ENCODE measurements at places on chromosomes 5 and 9.

DNA sequence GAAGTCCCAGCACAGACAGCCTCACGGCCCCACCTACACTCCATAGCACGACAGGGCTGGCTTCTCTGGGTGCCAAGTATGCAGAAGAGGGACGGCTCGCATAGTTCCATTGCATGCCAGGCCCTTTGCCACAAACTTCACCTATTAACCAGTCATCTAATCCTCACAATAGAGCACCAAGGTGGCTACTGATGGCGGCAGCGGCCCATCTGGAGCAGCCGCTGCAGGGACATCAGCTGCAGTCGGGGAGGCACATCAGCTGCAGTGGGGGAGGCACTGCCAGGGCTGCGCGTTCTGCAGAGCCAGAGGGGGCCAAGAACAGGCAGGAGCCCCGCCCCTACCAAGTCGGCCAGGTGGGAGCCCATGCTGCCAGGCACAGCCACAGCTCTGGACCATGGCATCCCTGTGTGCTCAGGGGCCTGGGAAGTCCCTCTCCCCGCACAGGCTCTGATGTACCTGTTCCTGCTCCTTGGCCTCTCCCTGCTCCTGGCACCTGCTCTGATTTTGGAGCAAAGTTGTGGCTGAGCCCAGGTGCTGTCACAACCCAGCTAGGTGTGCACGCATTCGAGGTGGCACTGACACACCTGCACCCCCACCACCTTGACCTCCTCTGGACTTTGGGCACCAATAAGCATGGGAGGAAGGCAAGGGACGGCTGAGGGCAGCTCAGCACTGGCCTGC lies 61.5 kb upstream of the SYNPO start:
- no peak for DNase-seq

- no peak for DNase-seq
These were observed 747.6 kb upstream of the EDIL3 start for GRCh38 chr5:85132269-85132668.

GRCh38 chr9:121573717-121574485 lies 74.3 kb upstream of the GGTA1 start:
- DNase-seq, result no peak

DNA sequence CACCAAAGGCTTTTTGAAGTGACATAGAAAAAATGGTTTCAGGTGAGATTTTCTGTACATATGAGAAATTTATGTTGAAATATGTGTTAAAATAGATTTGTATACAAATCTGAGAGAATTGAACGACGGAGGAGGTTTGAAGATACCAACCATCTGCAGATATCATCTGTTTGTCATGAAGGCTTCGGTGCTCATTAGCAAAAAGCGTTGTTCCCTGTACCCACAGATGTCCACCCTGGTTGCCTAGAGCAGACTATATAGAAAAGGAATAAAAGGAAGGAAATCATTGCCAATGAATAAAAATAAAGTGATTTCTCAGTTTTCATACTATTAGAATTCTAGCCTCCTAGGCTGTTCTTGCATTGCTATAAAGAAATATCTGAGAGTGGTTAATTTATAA lies 2262.8 kb upstream of the ACO1 start:
- DNase-seq, result no peak

DNA sequence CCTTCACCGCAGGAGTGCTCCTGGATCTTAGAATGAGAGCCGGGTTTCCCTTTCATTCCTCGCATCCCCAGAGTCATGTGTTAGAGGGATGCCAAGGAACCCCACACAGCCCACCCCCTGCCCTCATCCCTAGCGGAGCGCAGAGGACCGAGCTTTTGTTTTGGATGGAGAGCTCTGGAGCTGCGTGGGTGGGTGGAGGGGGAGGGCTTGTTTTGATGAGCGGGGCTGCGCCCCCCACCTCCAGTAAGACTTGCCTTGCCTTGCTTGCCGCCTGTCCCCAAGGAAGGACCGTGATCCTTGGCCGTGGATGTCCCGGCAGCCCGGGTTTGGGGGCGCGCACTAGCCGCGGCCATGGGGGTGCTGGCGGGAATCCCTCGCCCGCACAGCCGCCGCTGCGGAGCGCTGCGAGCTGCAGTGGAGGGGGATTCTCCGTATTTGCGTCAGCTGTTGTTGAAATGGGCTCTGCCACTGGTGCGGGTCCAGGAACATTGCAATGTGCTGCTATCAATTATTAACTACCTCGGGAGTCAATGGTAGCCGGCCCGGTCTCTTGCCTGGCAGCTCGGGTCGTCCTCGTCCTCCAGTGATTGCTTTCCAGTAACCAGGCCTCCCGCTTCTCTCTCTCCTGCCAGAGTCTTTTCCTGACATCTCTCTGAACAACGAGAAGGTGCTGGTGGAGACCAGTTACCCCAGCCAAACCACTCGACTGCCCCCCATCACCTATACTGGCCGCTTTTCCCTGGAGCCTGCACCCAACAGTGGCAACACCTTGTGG lies 1.0 kb downstream of the EGR1 start:
- no peak for DNase-seq

- DNase-seq, result no peak
These were observed 563.8 kb upstream of the ARRDC3 start for GRCh38 chr5:91946870-91947269.

- DNase-seq, result no peak
These were observed 471.3 kb upstream of the KLF4 start for GRCh38 chr9:107960916-107961315.

DNA sequence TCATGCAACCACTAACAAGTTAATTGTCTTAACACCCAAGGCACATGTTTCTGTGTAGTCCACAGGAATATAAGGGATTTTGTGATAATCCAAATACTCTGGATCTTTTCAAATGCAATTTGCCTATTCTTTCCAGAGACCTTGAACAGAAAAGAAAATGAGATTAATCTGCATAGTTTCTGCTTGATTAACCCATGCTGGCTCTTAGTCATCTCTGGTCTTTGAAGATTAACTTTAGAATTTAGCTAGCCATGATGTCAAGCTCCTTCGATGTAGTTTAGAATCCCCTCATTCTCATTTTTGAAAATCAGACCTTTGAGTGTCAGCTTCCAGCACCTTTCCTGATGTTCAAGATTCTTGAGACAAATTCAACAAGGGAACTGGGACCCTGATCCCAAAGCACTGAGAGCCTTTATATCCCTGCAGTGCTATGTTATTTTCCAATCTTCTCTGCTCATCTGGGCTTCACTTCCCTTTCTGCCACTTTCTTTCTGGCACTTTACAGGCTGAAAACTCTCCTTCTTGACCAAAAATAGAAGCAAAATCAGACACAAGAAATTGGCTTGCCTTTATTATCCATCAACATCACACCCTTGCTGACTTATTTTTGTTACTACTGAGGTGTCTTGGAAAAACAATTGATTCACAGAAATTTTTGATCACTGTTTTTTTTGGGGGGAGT lies 155.5 kb downstream of the PALM2AKAP2 start:
- no peak for DNase-seq

DNA sequence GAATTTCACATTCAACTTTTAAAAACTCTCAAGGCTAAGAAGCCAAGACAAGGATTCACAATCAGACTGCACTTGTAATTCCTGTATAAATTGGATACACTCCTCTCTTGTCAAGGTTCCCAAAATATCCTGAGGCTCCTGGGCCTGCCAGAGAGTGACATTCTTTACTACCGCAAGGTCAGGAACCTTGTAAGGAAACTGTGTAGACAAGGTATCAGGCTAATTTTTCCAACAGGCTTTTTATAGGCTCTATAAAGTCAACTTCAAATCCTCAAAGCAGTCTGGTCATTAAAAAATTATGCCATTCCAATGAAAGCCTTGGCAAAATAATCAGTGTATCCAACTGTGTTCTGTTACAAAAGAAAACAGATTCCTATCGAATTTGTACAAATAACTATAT lies 15.5 kb upstream of the PAIP1 start:
- DNase-seq, result no peak

- no peak for DNase-seq
These were observed 97.8 kb downstream of the TSSK1B start for GRCh38 chr5:113336975-113337374.

GRCh38 chr5:1187234-1187949 lies 14.0 kb upstream of the SLC6A19 start:
- DNase-seq, result no peak

DNA sequence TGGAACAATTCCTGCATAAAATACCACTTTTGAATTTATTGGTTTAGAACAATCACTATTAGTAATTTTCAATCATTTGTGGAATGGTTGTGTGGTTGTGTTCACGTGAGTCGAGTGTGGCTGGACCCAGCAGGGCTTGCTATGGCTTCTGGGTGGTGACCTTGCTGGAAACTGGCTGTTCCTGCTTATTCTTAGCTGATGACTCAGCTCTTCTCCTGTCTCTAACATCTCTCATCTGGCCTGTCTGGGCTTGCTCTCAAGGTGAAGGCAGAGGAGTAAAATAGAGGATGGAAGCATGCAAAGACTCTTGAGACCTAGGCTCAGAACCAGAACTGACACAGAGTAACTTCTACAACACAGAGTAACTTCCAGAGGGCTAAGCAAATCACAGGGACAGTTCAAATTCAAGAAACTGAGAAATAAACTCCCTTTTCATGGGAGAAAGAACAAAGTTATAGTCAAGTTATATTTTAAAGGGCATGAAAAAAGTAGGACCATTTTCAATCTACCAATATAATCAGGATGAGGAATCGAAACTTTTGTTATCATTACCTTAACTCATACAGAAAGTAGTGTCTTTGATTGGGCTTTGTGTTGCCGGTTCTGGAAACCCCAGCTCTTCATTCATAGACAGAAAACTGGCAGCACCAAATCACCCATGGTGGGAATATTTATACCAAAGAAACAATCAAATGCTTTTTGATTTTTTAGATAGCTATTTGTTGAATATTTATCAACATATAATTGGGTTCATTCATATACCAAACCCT lies 665.1 kb downstream of the CDH18 start:
- no peak for DNase-seq

- DNase-seq, result no peak
These were observed 26.2 kb upstream of the HMCN2 start for GRCh38 chr9:130239363-130239695.

- no peak for DNase-seq
These were observed 34.9 kb upstream of the FOXI1 start for GRCh38 chr5:170070556-170071412.

DNA sequence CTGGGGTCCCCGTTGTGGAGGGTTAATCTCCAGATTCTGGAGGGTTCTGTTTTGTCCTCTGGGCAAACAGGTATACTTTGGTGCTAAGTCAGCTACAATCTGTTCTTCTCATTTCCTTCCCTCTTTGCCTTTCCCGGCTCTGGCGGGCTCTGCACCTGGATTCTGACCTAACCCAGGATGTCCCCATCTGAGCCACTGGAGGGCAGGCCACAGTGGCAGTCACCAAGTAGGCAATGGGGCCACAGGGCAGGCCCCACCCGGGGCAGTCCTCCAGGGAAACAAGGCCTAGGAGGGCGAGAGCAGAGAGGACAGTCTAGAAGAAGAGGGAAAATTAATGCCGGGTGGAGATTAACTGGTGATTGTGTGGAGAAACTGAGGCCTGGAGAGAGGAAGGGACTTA lies 40.4 kb upstream of the HRH2 start:
- no peak for DNase-seq

DNA sequence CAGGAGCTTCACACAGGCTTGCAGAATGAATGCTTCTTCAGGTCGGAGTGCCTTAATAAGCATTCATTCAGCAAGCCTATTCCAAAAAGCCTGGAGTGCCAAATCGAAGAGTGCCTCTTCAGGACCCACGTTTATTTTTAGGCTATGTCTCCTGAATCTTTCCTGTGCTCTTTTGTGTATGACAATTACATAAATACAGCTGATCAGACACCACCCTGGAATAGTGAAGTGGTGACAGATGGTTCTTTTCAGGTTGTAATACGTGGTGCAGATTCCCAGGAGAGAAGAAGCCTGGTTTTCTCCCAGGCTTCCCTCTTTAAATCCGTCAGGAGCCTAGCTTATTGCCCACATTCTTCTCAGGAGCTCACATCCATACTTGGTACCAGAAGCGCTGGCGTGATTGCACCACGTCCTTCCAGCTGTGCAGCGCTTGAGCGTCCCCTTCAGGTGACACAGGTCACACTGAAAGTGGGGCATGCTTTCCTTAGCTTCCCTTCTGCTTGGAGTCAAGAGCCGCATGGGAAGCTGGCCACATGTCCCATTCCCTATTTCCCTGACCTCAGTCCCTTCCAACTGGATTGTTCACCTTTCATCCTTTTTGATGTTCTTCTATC lies 123.1 kb downstream of the ADCY2 start:
- no peak for DNase-seq

GRCh38 chr9:14240537-14240936 lies 73.4 kb downstream of the NFIB start:
- DNase-seq, result no peak

- DNase-seq, result no peak
These were observed 97.3 kb downstream of the PRRT1B start for GRCh38 chr9:131642496-131643083.

DNA sequence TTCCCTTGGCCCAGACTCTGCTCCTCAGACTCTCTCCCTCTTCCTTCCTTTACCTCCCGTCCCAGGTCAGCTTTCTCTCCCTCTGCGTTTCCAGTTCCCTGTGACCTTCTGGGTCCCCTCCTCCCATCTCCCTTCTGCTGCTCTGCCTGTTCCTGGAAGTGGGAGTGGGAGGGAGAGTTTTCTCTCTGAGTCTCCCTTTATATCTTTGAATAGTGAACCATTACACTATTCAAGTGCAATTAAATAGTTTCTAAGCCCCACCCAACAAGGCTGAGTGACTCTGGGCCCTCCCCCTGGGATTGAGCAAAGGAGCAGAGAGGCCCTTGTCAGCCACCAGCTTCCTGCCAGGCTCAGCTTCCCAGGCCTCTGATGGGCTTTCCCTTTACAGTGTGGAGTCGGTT lies 34.8 kb downstream of the THBS4 start:
- no peak for DNase-seq

DNA sequence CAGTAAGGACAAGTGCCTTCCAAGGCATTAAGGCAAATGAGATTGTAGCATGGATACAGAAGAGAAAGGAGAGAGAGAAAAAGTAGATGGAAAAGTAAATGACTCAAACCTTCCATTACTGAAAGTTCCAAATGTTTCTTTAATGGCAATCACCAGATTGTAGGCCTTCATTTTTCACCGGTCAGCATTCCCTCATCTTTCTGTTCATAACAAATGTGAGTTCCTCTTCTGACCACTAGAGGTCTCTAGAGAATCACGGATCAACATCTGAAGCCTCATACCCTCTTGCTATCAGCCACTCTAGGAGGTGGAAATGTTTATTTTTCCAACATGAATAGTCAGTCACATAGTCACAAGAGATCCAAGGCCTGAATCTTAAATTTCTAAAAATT lies 73.6 kb upstream of the RPS23 start:
- peak; percentile 48 for DNase-seq

GRCh38 chr9:136787690-136788400 lies 3.3 kb upstream of the TMEM141 start:
- DNase-seq, result peak; percentile 73

DNA sequence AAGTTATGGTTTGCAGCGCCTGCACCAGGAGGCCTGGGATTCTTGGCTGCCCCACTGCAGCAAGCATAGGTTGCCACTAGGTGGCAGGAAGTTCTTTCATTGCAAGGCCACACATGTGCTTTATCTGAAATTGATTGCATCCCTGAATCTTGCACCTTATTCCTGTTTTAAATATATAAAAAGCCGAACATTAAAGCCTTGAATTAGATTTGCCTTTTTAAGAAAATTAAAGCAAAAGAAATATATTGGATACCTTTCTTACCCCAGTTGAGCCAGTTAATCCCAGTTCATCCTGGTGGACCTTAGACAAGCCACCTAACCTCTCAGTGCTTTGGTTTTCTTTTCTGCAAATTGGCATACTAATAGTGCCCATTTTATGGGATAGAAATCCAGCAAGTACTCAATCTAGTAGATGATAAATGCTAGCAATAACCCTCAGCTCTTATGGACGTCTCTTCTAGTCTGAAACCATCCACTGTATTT lies 6.3 kb upstream of the TRMT10B start:
- DNase-seq, result peak; percentile 56

Data from CD4-positive, alpha-beta T cell treated with Interleukin-6 at 100 ng/mL for 8 hours (primary cell).